ENCODE measurements at places on chromosomes 11 and 22.

DNA sequence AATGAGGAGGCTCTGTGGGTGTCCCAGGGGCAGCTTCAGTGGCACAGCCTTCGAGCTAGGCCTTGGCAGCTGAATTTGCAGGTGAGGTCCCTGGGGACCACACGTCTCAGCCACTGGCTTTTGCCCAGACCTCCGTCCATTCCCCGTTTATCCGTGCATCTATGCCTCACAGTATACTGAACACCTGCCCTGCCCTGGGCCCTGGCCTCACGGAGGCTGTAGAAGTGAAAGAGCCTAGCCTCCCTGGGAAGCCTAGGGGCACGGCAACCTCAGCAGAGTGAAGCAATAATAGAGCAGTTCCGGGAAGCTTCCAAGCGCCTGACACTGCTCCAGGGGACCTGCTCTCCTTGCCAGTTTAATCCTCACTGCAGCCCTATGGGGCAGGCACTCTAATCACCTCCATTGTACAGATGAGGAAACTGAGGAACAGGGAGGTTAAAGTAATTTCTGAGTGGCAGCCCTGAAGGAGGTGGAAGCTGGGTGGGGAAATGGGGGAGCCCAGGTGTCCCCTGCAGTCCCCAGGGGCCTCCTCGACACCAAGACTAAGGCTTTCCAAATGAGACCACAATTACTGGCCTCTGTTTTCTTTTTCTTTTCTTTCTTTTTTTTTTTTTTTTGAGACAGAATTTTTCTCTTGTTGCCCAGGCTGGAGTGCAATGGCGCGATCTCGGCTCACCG lies 2.7 kb upstream of the NFAM1 start:
- DNase-seq, result no peak

DNA sequence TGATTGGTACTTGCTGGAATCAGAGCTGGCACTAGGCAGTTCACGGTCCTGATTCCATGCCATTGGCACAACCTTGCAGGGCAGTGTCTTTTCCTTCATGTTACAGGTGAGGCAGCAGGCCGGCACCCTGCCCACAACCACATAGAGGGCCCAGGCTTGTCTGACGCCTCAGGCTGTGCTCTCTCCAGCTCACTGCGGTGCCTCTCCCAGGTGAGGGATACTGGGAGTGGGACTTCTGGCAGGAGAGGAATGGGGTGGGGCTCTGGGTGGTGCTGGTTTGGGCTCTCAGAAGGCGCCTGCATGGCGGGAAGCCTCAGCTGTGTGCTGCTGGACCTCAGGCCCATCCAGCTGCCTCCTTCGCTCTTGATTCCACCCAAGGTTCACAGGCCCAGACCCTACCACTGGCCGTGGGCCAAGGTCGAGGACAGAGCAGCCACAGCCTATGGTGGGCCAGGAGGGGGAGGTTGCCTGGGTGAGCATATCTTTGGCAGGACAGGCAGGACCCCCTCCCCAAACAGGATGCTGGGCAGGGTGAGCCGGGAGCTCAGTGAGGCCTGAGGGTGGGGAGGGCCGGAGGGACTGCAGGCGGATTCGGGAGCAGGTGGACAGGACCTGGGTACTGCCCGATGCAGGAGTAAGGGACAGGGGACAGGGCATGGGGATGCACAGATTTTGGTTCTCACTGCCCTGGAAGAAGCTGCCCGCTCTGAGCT lies 7.0 kb upstream of the MPPED1 start:
- DNase-seq, result no peak

DNA sequence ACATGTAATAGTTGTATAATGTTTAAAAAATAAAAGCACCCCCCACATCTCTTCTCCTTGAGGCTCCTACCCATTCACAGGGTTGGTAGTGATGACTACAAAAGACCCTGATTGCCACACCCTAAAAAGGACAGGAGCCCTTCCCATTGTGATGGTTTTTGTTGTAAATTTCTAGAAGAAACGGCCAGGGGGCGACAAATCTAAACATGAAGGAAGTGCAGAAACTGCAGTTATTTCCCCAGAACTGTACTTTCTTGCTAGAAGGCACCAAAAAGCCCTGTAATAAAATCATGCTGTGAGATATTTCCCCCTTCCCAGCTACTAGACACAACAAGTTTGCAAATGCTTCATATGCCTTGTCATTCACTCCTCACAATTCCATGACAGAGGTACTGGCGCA lies 10.8 kb downstream of the PRR5L start:
- no peak for DNase-seq

GRCh38 chr11:118623269-118623655 lies 15.8 kb downstream of the PHLDB1 start:
- DNase-seq, result no peak

GRCh38 chr22:39144101-39144767 lies 8.2 kb downstream of the CBX7 start:
- DNase-seq, result peak; percentile 36

DNA sequence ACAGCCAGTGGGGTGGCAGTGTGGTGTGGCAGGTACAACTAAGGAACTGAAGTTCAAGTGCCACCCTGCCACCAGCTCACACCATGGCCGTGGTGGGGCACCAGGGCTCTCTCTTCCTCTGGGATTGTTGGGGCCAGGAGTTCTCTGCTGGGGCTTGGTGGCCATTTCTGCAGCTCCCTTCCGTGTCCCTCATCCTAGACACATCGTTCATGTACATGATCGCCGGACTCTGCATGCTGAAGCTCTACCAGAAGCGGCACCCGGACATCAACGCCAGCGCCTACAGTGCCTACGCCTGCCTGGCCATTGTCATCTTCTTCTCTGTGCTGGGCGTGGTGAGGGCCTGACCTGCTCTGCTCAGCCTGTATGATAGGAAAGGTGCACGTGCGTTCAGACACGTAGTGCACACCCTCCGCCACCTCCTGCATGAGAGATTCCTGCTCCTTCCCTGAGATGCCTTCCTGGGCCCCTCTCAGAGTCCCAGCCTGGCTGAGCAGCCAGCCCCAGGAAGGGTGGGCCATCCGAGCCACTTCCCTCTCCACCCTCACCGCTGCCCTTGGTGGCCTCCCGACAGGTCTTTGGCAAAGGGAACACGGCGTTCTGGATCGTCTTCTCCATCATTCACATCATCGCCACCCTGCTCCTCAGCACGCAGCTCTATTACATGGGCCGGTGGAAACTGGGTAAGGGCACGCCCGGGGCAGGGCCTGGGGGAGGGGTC lies 7.3 kb upstream of the TAGLN start:
- no peak for DNase-seq

GRCh38 chr22:20001082-20001638 lies 15.5 kb downstream of the ARVCF start:
- DNase-seq, result no peak

GRCh38 chr11:36016263-36016662 lies 72.4 kb downstream of the LDLRAD3 start:
- no peak for DNase-seq

- no peak for DNase-seq
Observed at GRCh38 chr22:40685406-40685805, 6.1 kb downstream of the MCHR1 start.

GRCh38 chr11:3609416-3610265 lies 32.2 kb downstream of the ART5 start:
- no peak for DNase-seq

- DNase-seq, result no peak
Observed at GRCh38 chr11:16013649-16014275, 342.6 kb downstream of the SOX6 start.

- no peak for DNase-seq
Observed at GRCh38 chr22:38107692-38108515, 2.6 kb downstream of the BAIAP2L2 start.

DNA sequence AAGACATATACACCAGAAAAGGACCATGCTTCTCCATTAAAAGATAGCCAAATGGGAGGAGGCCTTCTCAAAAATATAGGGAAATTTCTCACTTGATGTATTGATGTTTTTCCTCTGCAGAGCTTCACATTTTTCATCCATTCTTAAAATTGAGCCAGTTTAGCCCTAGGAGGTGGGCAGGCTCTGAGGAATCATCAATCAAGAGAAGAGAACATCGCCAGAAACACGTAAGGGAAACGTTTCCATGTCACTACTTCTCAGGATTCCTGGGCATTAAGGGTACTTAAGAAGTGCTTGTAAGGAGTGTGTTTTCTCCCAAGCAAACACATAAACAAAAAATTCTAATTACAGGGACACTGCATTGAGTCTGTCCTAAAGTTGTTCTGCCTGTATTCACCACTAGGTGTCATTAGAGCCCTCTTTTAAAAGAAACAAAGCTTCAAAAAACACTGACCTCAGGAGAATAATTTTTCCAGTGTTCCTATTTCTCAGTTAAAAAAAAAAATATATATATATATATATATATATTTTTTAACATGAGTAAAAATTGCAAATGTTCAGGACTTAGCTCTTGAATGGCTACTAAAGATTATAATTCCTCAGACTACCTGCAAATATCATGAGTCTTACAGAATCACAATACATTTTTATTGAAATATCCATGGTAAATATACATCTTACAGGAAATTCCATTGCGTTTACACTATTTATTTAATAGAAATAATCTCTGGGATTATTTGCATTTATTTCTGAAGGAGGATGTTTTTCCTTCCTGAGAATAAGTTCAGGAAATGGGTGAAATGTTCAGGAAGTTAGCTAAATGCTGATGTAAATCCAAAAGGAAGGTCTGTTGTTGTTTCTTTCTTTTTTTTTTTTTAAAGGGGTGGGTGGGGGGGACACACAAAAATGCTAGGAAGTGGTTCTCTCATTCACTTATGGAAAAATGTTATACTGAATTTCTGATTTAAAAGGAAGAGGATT lies 16.0 kb downstream of the FZD4 start:
- no peak for DNase-seq

GRCh38 chr11:76119779-76120178 lies 86.5 kb downstream of the WNT11 start:
- DNase-seq, result no peak

DNA sequence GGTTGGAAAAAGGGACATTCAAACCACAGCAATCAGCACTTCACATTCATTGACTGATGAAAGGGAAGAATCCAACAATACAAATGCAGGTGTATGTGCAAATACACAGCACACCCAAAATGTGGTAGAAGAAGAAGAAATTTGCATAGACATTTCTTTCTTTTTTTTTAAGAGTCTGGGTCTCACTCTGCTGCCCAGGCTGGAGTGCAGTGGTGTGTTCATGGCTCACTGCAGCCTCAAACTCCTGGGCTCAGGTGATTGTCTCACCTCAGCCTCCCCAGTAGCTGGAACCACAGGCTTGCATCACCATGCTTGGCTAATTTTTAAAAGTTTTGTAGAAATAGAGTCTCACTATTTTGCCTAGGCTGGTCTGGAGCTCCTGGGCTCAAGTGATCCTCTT lies 21.9 kb downstream of the CARS1 start:
- DNase-seq, result no peak

GRCh38 chr22:26286091-26286820 lies 117.0 kb downstream of the SEZ6L start:
- no peak for DNase-seq

DNA sequence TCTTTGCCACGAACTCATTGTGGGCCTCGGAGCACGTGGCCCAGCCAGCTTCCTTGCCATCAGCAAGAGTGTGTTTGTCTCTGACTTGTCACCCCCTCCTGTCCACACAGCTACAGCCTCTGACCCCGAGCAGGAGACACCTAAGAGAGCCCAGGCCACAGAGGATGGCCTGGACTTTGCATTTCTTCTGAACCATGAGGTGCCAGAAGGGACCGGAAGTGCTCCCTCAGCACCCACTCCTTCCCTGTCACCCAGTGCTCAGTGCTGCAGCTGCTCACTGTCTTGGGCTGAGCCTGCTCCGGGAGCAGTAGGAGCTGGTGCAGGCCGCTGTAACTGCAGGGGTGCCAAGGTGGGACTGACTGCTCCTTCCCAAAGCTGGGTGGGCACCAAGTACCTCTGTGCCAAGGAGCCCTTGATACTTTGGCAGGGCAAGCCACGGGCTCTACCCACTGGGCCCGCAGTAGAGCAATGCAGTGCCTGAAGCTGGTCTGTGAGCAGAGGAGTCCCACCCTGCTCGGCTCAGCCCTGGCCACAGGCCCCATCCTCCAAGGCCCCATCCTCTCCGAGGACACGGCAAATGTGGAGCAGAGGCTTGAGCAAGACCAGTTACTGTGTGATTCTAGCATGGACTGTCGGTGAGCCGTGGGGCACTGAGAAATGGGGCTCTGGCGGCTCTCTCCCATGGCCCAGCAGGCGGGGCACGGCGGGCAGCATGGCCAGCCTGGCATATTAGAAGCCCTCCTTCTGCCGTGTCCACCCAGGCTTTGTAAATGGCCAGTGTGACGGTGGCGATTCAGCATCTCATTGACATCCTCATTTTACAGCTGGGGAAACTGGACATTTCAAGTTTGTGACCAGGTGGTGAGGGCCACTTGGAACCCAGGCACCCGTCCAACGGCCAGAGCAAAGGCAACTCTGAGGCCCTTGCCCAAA lies 6.3 kb downstream of the GRK2 start:
- DNase-seq, result no peak

Data from activated T-cell treated with anti-CD3 and anti-CD28 coated beads for 1 hour (primary cell).